ENCODE measurements at places on chromosomes 1 and 21. TPM values are rescaled to one million over a fixed set of nuclear protein-coding genes. Genes with fewer than 3 reads are reported as not detected.

PDE9A gene
- total RNA-seq: 23.3 TPM

SLFNL1 gene
- 0.82 TPM for total RNA-seq

CR1 gene
- total RNA-seq: 2.2 TPM

PRAMEF33 gene
- not detected for total RNA-seq

ELAPOR1 gene
- 7.4 TPM for total RNA-seq

SAMD11 gene
- 102 TPM for total RNA-seq

C1orf185 gene
- total RNA-seq: not detected

PPIAL4G gene
- not detected for total RNA-seq

HES4 gene
- 43.5 TPM for total RNA-seq

TRPM2 gene
- total RNA-seq: 3.0 TPM

MTOR gene
- 64.4 TPM for total RNA-seq

NEXN gene
- 10.6 TPM for total RNA-seq

CCDC181 gene
- total RNA-seq: 57.0 TPM

ASB17 gene
- not detected for total RNA-seq
